Esophagus squamous epithelium (tissue), 5 donors: ENCODE measurements at places on chromosomes 6 and 20.

GRCh38 chr6:108782179-108783041 is 65.8 kb upstream of the ARMC2 start:
- DNase-seq = no peak

GRCh38 chr6:51152594-51152993 is 333.9 kb downstream of the TFAP2B start:
- no peak for DNase-seq

- DNase-seq = no peak
Observed at GRCh38 chr20:59221707-59222252, 58.2 kb downstream of the ZNF831 start.

DNA sequence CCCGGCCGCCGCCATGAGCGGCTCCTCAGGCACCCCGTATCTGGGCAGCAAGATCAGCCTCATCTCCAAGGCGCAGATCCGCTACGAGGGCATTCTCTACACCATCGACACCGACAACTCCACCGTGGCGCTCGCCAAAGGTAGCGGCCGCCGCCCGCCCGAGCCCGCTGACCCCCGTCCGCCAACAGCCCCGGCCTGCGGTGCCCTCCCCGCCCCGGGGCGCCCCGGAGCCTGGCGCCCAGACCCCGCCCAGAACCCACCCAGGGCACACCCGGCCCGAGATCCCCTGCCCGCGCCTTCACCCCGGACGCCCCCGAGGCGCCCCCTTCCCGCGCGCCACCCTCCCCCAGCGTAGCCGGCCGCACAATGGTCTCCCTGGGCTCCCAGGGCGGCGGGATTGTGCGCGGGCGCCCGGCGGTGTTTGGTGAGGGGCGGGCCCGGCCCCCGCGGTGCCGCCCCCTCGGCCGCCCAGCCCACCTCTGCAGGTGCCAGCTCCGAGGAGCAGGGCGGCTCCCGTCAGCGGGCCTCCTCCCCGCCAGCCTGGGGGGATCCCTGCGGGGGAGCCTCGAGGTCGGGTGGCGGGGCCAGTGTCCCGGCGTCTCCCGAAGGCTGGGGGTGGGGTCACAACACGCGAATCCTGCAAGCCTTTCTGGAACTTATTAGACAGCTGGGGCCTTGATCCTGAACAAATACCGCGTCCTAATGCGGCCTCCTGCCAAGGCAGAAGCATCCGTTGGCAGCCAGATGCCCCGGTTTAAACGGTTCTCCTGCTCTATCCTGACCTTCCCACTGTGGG is 577 bp downstream of the LSM14B start:
- DNase-seq = no peak

DNA sequence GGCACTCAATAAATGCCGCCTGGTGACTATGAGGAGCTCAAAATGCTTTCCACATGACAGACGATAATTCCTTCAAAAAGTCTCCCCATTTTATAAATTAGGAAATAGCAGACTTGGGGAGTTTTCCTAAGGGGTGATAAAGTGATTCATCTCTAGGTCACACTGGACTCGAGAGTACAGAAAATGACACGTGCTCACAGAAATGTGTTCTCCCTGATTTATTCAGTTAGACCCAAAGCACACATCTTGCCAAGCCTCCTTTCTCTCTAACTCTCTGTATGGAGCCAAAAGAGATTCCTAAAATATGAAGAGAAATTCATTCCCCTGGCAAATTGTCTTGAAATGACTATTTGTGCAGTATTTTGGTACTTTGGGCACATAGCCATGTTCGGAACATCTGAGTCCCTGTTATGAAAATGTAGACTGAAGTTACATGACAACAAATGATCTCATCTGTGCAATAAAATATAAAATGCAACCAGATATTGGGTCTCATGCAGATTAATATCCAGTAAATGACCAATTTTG is 381.1 kb downstream of the TFAP2B start:
- DNase-seq = no peak

DNA sequence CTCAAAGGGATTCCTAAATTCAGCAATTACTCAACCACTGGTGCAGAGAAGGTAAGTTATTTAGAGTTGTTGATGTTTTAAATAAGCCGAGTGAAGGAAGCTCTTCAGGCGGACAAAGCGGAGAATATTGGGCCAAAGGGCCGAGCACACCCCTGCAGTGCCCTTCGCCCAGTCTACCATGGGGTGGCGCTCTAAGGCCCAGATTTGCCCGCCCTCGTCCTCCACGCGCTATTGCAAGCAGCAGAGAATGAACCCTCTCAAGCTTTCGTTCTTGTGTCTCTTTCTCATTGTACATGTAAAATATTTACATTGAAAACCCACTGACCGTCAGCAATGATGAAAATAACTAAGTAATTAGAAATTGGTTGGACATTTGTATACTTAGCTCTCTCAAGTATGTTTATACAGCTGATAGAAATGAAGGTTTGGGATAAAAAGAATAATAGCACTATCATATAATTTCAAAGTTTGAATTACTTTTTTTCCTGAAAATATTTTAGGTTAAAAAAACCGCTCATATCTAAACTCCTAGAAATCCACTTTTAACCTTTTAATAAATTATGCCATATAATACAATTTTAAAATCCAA is 195.0 kb upstream of the CEP162 start:
- no peak for DNase-seq

DNA sequence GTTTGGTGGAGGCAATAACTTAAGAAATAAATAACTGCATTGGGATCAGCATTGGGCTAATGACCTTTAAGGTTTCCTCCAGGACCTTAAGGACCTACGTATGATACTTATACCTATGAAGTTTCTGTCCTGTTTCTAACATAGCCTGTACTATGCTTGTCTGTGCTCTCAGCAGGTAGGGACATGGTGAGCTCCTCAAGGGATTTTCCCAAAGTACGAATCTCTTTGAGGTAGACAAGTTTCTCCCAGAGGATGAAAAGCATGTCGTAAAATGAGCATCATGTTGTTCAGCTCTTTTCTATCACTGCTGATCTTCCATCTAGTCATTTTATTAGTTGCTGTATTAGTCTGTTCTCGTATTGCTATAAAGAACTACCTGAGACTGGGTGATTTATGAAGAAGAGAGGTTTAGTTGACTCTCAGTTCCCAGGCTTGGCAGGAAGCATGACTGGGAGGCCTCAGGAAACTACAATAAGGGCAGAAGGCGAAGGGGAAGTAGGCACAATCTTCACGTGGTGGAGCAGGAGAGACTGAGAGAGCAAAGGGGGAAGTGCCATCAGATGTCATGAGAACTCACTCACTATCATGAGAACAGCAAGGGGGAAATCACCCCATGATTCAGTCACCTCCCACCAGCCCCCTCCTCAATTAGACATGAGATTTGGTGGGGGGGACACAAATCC is 77.8 kb upstream of the TGM3 start:
- no peak for DNase-seq

DNA sequence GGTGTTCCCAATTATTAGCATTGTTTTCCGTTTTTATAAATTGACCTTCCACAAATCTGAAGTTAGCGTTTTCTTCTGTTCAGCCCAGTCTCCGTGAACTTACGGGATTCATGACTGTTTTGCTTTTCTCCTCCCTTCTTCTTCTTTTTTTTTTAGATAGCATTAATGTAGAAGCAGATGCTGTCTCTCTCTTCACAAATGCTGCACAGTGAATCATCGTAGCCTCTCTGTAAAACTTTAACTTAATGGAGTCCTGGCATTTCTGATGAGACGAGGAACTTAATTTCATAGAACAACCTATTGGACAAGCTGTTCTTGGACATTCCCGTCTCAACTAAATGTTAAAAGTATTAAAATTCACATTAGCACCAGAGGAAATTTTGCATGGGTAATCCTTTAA is 138.0 kb upstream of the EEF1E1 start:
- DNase-seq = no peak

GRCh38 chr6:157538168-157538567 is 157.2 kb downstream of the ZDHHC14 start:
- DNase-seq = no peak

- DNase-seq = no peak
Observed at GRCh38 chr6:166573511-166574216, 12.8 kb downstream of the RAMACL start.

DNA sequence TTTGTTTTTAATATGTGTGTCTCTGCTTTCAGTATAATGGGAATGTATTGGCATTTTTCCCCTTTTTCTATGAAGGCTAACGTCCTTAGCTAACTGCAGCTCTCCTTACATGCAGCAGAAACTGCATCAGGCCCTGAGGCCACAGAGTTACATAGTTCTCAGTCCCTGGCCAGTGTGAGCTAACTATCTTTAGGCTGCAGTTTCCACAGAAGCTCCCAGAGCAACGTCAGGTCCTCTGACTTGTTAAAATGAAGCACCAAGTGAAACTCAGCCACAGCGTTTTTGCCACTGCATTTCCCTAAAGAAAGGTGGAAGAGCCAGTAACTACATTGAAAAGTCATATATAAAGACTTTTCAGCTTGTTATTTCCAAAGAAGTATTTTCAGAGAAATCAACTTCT is 244.7 kb downstream of the CBLN4 start:
- no peak for DNase-seq

DNA sequence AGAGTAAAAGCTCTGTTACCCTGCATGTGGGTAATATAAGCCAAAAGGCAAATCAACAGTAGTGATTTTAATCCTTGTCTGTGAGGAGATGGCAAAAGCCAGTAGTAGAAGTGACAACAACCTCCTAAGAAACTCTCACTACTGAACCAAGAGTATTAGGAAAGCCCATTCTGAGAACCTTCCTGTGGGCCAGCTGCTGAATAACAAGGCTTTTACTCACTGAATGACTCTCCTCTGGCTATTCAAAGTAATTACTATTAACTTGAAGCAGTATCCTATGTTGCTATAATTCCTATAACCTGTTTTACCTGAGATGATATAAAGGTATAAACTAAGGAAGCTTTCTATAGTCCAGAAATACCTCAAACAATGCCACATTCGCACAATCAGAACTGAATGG is 55.1 kb downstream of the CHD6 start:
- DNase-seq = no peak

DNA sequence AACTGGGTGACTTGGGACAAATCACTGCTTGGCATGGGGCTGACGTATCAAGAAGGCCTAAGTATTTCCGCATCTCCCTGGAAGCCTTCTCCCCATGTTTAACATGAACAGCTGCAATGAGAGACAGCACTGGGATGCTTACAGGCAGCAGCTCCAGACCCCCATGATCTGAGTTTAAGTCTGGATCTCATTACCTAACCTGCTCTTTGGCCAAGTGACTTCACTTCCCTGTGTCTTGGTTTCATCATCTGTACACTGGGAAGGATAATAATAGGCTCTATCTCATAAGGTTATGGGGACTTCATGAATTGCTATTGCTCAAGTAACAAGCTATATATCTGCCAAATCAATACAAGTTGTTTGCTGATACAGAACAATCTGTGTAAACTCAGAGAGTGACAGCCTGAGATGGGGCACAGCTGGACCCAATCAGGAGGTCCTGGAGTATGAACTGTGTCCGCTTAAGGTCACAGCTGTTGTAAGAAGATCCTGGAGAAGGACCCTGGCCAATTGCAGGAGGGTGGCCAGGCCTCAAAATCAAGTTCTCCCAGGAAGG is 56.0 kb downstream of the TGM2 start:
- no peak for DNase-seq

- DNase-seq = no peak
Observed at GRCh38 chr20:36744764-36745191, 1.1 kb downstream of the NDRG3 start.

DNA sequence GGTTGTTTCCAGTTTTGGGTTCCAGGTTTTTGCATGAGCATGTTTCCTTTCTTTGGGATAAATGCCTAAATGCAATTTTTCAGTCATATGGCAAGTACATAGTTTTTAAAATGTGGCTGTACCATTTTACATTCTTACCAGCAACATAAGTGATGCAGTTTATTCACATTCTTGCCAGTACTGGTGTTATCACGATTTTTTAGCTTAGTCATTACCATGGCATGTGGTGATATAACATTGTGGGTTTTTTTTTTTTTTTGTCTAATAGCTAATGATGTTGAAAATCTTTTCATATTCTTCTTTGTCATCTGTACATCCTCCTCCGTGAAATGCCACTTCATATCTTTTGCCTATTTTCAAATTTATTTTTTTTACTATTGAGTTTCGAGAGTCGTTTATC is 2.9 kb upstream of the TDRD6 start:
- DNase-seq = no peak

- no peak for DNase-seq
Observed at GRCh38 chr6:29647927-29648642, 8.8 kb upstream of the MOG start.

GRCh38 chr6:40479706-40480105 is 107.5 kb downstream of the LRFN2 start:
- no peak for DNase-seq

GRCh38 chr20:21100578-21101452 is 5.3 kb downstream of the LINC00237 start:
- no peak for DNase-seq

GRCh38 chr20:1431158-1431557 is 35.5 kb downstream of the NSFL1C start:
- no peak for DNase-seq

DNA sequence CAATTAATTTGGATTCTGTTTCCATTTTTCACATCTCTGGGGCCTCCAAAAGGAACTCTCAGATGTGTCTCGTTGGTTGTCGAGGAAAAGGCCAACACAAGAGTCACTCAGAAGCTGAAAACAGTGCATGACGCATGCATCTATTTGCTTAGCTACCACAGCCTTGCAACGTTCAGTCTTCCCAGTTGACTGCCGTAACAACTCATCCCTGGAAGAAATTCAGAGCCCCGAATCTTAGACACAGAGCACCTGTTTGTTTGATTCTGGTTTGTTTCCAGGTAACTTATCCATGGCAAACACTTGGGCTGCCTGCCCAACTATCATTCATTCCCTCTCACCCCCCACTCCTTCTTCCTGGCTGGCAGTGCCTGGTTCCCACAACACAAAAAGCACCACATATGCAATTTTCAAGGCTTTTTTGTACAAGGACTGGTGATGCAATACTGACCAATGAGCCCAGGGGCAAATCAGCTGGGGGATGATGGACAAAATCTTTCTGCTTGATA is 60.5 kb downstream of the ZMYND8 start:
- no peak for DNase-seq

- DNase-seq = no peak
Observed at GRCh38 chr20:40192529-40192928, 496.5 kb downstream of the MAFB start.

DNA sequence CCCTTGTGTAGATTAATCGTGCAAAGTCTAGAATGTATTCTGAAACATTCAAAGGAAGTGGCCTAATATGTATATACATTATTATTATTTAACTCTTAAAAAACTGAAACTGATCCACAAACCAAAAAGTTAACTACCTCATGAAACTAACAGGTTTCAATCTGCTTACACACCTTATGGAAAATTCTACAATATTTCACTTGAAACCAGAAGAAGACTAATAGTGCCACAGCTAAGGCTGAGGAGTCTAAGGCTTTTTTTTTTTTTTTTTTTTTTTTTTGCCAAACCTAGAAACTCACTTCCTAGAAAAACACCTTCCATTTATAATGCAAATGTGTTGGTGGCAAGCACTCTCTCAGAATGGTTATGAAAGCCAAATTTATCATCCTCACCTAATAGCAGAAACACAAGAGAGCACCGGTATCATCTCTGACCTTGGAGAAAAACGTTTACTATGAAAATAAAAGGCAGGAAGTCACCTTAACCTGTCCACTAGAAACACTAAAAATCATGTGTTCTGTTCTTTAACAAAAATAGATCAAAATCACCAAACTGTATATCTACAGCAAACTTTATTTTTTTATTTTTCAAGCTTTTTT is 586.1 kb downstream of the FRK start:
- no peak for DNase-seq

GRCh38 chr6:21665392-21666200 is 72.0 kb downstream of the SOX4 start:
- DNase-seq = no peak

- DNase-seq = no peak
Observed at GRCh38 chr20:53287357-53288042, 306.1 kb downstream of the ZNF217 start.
